Left ventricle myocardium superior (tissue), 1 donor: ENCODE measurements at places on chromosomes 5 and 9.

DNA sequence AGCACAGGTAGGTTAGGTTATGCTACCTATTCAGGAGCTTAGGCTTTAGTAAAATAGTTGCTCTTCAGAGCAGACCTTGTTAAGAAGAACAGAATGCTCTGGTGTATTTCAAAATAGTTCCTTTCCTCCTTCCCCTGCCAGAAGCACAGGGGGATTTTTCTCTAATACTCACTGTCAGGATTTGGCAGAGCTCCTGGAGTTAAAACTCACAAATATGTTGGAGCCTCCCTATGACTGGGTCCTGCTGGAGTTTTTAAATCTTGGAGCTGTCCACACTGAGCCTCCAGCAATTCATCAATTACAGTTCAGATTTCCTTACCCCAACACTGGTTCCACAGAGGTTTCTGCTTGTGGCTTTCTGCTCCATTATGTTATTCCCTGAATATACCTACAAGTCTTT lies 1233.8 kb upstream of the WWC1 start:
- no peak for DNase-seq

DNA sequence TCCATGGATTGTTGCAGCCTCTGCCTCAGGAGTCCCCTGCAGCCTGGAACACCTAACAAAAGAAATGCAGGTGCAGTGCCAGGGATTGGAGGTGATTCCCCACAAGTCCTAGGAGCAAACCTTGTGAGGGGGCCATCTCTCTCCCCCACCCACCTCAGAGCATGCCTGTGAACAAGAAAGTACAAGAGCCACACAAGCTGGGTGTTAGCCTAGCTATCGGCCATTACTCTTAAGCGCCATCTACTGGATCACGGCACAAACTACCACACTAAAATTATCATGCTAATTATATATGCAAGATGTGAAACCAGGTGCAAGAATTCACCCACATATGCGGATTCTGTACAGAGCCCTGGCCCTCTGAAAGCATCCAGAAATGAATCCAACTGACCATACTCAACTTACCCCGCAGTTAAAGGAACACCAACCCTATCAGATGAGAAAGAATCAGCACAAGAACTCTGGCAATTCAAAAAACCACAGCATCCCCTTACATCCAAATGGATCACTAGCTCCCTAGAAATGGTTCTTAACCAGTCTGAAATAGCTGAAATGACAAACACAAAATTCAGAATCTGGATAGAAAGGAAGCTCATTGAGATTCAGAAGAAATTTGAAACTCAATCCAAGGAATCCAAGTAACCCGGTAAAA lies 16.5 kb upstream of the PRSS3 start:
- no peak for DNase-seq

DNA sequence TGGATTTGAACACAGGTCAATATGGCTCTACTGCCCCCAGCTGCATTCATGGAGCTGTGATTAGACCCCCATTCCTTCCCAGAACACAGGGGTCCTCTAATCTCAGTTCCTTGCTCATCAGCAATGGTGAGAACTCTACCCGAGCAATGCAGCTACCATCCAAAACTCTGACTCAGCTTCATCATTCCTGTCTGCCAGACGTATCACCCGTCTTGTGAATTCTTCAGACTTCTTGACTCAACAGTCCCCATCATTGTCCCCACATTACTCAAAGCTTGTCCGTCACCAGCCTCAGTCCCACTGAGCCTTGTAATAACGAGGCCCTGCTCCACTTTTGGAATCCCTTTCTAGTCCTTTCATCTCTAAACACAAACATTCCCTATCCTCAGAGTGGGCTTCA lies 36.3 kb upstream of the STX17 start:
- no peak for DNase-seq

DNA sequence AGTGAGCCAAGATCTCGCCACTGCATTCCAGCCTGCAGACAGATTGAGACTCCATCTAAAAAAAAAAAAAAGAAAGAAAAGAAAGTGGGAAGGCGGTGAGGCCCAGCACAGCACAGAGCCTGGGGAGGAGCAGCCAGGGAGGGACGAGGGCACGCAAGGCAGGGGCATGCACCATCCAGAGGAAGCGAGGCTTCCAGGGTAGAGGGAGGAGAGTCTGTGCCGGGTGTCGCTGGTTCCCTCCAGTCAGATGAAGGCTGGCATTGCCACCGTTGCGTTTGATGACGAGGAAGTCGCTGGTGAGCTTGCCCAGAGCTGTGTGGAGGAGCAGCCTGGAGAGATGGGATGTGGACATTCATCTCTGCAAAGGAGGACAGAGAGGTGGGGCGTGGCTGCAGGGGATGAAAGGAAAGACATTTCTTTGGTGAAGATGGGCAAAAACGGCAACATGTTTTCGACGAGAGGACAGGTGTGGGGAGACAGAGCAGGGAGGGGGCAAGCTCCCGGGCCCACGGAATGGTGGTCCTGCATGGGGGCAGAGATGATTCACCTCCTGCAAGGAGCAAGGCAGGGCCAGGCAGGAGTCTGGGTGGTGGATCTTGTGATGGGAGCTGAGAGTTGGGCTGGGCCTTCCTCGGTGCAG lies 18.6 kb upstream of the OLFM1 start:
- peak; percentile 15 for DNase-seq

DNA sequence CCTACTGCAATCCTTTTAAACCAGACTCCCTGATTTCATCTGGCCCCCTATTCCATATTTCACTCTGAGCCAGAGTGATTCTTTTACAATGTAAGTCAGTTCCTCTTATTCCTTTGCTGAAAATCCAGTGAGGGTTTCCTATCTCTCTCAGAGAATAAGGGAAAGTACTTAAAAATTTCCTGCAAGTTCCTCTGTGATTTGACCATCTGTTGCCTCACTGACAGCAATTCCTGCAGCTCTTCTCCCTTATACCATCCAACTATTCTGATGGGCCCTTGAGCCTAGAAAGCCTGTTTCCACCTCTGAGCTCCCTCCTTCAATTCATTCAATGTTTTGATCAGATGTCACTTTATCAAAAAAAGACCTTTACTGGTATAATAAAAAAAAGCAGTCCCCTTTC lies 317.1 kb upstream of the CCNH start:
- DNase-seq = no peak

- DNase-seq = no peak
These were observed 33.0 kb downstream of the POU5F2 start for GRCh38 chr5:93708442-93708841.

DNA sequence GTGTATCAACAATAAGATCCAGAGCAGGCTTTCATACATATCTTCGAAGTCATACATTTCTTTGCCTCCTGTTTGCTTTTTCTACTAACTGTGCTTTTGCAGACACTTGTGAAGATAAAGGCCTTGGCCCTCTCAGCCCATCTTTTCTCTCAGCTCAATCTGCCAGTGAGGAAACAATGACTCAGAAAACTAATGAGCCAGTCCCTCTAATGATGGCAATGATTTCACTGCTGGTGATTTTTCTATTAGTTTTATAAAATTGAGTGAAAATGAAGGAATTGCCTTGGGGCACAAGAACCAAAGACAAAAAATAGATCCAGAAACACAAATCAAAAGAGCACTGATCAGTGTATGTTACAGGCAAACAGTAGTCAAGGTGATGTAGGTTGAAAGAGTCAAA lies 167.7 kb upstream of the PPP2R2B start:
- no peak for DNase-seq

GRCh38 chr5:136087961-136088871 lies 44.4 kb upstream of the SMAD5 start:
- DNase-seq = peak; percentile 88

- DNase-seq = peak; percentile 87
These were observed 43.6 kb downstream of the JADE2 start for GRCh38 chr5:134568761-134569695.

DNA sequence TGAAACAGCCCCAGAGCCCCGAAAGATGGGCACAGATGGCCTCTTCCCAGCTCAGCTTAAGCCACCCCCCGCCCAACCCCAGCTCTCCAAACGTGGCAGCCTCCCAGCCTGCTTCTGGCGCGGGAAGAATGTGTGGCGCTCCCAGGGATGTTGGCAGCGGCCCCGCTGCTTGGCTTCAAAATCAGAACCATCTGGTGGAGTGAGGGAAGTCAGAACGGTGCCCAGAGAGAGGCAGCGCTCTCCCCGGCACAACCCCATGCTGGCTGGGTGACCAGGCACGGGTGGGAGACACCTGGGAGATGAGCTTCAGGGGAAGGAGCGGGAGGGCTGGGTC lies 72.7 kb upstream of the ORM1 start:
- DNase-seq = peak; percentile 94

DNA sequence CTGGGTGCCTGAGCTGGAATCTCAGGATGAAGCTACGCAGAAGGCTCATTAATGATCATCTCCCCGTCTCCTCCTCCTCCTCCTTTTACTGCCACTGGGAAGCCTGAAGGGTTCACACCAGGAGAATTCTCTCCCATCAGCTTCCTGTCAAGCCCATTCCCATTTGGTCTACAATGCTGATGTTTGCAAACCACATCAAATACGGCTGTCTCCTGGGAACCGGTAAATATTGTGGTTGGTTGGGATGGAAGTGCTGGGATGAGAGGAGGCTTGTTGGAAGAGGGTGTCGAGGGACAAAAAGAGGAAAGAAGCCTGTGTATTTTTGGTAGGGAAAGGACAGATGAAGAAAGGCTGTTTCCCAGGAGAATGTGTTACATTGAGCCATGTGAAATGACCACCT lies 13.2 kb upstream of the S1PR3 start:
- DNase-seq = no peak

DNA sequence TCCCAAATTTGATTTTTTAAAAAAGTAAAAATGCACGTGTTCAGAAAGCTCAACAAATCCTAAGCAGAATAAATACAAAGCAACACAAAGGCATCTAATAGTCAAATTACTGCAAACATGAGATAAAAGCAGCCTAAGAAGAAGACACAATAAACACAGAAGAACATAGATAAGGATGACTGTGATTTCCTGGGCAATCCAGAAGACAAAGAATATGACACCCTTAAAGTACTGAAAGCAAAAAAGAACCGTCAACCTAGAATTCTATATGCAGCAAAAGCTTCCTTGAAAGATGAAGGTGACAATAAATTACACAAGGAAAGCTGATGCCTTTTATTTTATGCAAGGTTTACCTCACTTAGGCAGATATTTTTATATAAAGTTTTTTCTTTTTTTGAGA lies 58.2 kb downstream of the NACC2 start:
- no peak for DNase-seq

- no peak for DNase-seq
These were observed 68.0 kb upstream of the CLINT1 start for GRCh38 chr5:157926977-157927376.

GRCh38 chr9:90107040-90107725 lies 502.4 kb downstream of the GADD45G start:
- peak; percentile 64 for DNase-seq

DNA sequence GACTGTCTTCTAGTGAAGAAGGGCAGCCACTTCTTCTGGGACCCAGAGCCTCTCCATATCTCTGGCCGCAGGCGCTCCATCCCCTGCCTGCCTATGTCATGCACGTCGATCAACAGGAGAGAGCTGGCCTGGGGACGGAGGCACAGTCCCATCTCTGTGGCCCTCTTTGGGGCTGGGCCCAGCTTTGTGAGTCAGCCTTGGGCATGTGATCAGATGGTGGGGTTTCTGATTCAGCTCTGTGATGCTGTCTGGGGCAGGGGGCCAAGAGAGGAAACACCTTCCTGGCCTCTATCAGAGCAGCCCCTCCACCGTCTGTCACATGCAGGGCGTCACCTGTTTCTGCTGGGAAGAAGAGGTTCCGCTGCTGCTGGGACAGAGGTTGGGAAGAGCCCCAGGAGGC lies 72.6 kb downstream of the MVB12B start:
- no peak for DNase-seq

GRCh38 chr5:66987949-66988838 lies 208.4 kb downstream of the CD180 start:
- DNase-seq = no peak

DNA sequence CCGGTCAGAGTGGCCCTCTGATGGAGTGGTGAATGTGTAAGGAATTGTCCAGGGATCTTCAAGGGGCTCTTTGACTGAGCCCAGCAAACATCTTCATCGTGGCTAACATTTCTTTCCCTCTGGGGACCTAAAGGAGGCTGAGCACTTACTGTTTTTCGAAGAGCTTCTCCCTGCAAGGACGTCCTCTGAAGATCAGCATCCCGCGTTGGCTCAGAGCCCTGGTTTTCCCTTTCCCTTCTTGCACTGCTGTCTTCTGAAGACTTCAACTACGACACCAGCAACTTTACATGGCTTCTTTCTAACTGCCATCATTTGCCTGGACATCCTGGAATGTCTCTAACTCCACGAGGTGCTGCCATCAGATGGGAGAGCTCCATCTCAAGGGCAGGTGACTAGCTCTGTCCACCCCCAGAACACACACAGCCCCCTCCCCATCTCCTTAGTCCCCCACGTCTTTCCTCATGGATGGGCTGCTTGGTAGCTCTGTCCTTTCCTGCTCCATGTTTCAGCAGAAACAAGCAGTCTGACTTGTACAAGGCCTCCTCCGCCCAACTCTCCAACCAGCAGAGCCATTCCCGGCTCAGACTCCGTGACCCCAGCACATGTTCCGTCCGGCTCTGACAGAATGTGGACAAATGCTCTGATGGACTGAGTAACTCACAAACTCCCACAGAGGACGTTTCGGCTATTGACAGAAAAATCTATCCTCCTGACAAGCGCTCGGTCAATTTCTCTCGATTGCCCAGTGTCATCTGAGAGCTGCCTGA lies 17.1 kb downstream of the SHB start:
- no peak for DNase-seq

DNA sequence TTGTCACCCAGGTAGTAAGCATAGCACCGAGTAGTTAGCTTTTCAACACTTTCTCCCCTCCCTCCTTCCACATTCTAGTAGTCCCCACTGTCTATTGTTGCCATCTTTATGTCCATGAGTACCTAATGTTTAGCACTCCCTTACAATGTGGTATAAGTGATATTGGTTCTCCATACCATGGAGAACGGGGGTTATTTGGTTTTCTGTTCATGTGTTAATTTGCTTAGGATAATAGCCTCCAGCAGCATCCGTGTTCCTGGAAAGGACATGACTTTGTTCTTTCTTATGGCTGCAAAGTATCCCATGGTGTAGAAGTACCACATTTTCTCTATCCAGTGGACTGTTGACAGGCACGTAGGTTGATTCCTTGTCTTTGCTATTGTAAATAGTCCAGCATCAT lies 353.9 kb downstream of the ADGRV1 start:
- DNase-seq = no peak

DNA sequence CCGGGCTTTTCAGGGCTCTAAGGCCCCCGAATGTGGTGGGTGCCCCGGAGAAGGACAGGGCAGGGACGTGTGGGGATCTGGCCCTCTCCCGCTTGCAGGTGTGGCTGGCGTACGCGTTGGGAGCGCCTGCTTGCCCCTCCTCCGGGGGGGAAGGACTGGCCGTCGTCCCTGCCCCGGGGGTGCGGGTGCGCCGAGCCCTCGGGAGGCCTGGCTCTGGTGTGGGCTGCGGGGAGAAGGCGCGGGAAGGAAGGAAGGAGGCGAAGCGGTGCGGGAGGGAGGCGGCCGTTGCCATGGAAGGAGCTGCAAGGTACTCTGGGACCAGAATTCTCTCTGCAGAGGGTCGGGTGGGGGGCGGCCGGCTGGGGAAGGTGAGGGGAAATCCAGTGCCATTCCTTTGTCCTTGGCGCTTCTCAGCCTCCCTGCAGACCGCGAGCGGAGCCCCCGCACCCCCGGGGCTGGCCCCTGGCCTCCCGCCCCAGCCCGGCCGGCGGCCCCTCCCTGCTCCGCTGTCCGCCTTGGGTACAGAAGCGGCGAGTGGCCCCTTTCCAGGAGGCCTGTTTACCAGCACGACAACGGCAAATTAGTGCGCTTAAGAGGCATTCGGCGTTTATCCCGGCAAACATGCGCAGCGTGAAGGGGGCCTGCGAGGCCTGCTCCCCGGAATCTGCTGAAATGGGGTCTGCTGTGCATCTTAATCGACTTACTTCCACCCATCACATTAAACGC lies 67.1 kb upstream of the UNC5A start:
- DNase-seq = no peak

GRCh38 chr9:121088576-121088975 lies 13.8 kb downstream of the CNTRL start:
- DNase-seq = no peak

- peak; percentile 85 for DNase-seq
These were observed 60.1 kb upstream of the ZNF608 start for GRCh38 chr5:124806373-124807077.
